ENCODE measurements at places on chromosomes 5 and 9.

DNA sequence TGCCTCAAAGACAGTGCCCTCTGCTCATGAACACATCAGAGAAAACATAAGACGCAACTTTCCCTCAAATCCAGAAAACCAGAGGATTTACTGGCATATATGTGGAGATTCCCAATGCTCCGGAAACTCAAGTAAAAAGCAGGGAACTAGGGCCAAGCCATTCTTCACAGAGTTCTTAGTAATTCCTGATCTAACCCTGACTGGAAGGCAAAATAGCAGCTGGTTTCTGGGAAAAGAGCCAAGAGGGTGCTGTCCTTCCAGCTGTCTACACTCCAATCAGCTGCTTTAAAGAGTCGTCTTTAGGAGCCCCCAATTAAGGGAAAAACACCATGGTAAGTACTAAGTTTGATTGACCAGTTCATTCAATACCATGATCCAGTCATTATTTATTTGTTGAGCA is 49.6 kb downstream of the GNA14 start:
- DNase-seq, result no peak

DNA sequence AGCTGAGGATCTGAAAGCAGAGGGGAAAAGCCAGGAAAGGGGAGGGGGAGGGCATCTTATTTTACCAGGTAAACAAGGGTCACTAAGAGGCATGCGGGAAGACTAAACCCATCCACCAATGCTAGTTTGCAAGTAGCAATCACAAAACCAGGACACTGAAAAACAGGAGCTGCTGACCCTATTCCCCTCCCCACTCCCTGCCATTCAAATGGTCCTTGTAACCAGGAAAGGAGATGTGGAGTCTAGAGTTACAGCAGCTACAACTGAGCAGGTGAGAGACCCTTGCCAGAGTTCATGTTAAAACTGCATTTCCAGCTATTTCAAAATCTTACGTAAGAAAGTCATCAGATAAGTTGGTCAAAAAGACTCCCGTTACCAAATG is 85.3 kb upstream of the SIMC1 start:
- no peak for DNase-seq

- no peak for DNase-seq
Observed at GRCh38 chr5:140642718-140643117, 3.5 kb downstream of the TMCO6 start.

- DNase-seq, result no peak
Observed at GRCh38 chr5:55897206-55897894, 46.2 kb downstream of the IL31RA start.

DNA sequence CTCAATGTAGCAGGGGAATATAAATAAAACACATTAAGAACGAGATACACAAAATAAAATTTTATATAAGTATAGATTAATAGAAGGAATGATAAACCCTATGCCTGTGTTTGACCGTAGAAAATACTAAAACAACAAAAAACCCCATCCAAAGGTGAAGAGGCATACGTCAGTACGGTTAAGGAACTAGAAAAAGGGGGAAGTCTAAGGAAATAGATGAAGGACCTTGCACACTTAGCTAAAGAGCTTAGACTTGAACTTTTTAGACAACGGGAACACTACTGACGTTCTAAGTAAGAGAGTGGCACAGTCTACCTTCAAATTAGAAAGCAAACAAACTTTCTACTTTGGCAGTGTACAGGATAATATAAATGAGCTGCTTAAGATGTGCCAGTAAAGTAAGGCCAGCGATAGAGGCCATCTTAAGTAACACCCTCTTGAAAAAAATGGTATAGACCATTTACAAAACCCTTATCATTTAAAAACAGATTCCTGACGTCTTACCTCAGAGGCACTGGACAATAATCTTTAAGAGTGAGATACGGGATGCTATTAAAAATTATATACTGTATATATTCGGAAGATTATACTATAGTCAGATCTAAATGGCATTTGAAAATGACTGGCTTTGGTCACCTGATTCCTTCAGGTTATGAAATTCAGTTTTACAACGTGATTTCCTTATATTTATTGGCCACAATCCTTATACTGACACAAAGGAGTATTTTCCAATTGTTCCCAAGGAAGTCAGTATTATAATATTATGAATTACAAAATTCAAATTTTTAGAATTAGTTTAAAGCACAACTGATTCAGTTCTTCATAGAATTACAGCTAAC is 8.5 kb downstream of the PANK3 start:
- no peak for DNase-seq

- DNase-seq, result no peak
Observed at GRCh38 chr9:6671416-6671815, 25.9 kb upstream of the GLDC start.

GRCh38 chr9:95225076-95225725 is 92.3 kb downstream of the FANCC start:
- no peak for DNase-seq

DNA sequence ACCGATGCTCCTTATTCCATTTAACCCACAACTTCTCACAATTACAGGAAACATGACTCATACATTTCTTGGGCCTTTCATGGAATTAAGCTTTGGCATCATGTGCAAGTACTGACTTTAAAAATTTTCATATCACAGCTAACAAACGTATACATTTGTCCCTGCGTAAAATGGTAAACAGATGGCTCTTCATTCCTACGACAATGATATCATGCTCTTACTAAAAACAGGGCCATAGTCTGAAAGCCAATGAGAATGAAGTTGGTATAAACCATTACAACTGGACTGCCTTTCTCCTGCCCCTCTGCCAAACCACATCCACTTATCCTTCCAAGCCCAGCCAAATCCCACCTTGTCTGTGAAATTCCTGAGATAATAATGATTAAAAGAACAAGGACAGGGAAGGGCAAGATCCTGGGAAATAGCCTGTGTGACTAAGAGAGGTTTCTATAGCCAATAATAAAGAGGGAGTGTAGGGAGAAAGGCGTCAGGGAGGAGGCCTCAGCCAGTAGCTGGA is 44.9 kb upstream of the ZNF366 start:
- no peak for DNase-seq

DNA sequence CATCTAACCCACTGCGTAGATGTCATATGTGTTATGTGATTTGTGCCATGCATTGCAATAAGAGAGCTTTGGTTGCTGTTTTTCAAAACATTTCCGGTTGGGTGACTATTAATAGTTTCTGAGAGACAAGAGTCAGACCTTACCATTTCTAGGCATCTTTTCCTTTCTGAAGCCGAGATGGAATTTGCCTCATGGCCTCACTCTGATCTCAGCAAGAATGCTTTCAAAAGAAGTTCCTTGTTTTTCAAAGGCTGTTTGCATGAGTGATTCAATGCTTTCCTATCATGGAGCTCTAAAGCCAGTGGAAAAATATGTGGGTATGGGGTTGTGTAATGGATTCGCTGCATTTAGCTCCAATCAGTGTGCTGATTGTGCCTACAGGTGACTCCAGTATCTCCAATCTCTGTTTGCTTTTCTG is 203.1 kb upstream of the PPP1R2B start:
- DNase-seq, result no peak

GRCh38 chr5:138770977-138771376 is 17.8 kb downstream of the CTNNA1 start:
- no peak for DNase-seq

DNA sequence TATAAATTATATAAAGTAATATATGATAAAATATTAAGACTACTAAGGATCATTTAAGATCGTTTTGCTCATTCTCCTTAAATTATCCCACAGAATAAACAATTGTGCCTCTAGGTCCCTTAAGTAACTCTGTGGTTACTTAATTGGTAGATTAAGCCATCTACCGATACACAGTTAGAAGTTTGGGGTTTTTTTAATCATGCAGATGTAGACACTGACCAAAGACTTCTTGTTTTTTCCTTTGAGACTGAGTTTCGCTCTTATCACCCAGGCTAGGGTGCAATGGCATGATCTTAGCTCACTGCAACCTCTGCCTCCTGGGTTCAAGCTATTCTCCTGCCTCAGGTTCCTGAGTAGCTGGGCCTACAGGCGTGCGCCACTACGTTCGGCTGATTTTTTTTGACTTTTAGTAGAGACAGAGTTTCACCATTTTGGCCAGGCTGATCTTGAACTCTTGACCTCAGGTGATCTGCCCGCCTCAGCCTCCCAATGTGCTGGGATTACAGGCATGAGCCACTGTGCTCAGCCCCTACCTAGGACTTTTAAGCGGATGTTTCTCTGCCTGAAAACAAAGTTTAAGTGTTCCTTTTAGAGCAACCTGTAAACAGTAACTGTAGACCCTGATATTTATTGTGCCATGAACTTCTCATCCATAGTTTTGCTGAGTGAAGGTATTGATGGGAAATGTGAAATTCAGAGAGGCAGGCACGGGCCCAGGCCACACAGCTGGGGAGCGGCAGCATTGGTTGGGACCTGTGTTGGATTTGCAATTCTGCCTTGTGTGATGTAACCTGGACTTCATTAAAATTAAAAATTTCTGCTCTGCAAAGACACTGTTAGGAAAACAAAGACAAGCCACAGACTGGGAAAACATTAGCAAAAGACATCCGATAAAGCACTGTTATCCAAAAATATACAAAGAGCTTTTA is 11.6 kb downstream of the CEL start:
- no peak for DNase-seq

- DNase-seq, result no peak
Observed at GRCh38 chr9:130714586-130715110, 21.1 kb downstream of the EXOSC2 start.

DNA sequence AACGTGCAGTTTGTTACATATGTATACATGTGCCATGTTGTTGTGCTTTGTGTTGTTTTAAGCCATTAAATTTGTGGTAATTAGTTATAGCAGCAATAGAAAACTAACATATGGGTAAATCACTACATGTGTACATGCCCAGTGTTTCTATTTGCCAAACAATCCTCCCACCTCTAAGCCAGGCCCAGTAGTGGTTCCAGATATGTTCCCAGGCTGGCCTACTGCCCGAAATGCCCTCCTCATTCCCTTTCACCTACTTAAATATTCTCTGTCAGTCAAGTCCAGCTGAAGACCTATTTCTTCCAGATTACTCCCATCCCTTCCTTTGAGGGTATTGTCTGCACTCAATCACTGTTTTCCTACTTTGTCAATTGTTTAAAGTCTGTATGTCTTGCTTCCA is 24.1 kb upstream of the AGGF1 start:
- no peak for DNase-seq

DNA sequence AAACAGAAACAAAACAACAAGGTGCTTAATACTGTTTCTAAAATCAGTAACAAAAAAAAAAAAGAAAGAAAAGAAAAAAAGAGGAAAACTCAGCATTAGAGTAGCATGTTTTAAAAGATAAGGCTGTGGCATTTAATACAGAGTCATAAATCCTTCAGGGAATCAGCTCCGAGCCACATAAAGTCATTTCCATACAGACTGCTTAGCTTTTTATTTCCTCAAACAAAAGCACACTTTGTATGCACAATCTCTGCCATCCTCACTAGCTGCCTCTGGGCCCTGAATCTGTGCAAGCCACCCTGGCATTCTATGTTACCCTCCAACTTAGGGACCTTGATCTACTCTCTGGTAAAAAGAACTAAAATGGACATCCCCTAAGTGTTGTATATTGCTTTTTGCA is 87.6 kb downstream of the SEMA6A start:
- no peak for DNase-seq

DNA sequence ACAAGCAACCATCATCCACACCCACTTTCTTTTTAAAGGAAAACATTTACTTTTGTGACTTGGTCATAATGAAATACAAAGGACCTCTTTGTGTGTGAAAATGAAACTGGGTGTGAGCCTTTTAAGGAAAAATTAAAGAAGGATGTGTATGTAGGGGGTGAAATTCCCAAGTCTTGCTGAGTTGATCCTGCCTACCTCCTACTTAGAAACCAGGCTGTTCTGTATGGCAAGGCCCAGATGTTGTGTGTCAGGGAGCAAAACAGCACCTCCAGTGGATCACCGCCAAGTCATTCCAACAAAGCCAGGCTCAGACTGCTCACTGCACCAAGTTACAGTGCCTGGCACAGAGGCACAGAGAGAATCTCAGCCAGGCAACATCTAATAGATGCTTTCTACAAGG is 198.5 kb upstream of the FBN2 start:
- no peak for DNase-seq

GRCh38 chr9:99820685-99821395 is 845 bp upstream of the NR4A3 start:
- DNase-seq, result no peak

DNA sequence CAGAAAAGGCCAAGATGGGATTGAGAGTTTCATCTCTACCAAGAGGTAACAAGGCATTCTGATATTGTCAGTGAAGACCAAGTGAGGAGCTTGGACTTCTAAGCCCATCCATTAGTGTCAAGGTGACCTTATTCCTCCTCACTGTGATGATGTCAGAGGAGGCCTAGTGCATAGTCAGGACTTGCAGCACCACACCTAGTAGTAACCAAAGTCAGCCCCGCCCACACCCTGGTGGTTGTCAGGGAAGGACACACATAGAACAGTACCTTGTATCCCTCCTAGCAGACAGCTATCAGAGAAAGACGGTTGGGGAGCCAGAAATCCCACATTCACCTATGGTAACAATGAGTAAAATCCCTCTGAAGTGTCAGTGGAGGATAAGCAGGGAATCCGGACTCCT is 111.7 kb downstream of the AP3B1 start:
- no peak for DNase-seq

GRCh38 chr5:136356747-136357469 is 8.4 kb downstream of the TRPC7 start:
- no peak for DNase-seq

GRCh38 chr5:55668356-55668755 is 43.8 kb downstream of the SLC38A9 start:
- DNase-seq, result no peak

GRCh38 chr5:179488491-179488890 is 61.9 kb upstream of the RUFY1 start:
- no peak for DNase-seq

- DNase-seq, result no peak
Observed at GRCh38 chr5:123181394-123181801, 92.4 kb downstream of the PRDM6 start.

- DNase-seq, result no peak
Observed at GRCh38 chr5:138246822-138247221, 27.6 kb downstream of the GFRA3 start.

GRCh38 chr5:75363111-75363510 is 26.1 kb downstream of the HMGCR start:
- no peak for DNase-seq

GRCh38 chr5:31664566-31664965 is 25.6 kb downstream of the PDZD2 start:
- no peak for DNase-seq

DNA sequence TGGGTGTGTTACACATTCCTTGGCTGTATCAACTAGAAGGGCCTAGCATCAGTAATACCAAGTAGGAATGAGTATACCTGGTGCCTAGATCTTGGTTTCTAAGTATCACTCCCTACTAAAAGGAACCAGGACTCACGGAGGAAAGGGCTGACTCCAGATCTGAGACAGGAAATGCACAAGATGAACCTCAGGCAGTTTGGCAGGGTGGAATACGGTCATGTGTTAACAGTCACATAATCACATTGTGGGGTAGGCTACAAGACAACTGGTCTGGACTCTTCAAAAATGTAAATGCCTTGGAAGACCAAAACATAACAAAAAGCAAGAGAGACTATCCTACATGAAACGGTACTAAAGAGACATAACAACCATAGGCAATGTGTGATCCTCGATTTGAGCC is 158.8 kb downstream of the CRB2 start:
- no peak for DNase-seq

- no peak for DNase-seq
Observed at GRCh38 chr9:124122813-124123462, 111.4 kb downstream of the LHX2 start.
